Heart right ventricle (tissue), 16 donors: ENCODE measurements at places on chromosomes 11 and 22. TPM values are rescaled to one million over a fixed set of nuclear protein-coding genes. Genes with fewer than 3 reads are reported as not detected.

SCGB1C1 gene
- not detected for polyA plus RNA-seq

HBG2 gene
- 0.12 TPM for polyA plus RNA-seq

TYR gene
- not detected for polyA plus RNA-seq

GRCh38 chr11:68963779-68964178, 17.0 kb downstream of the MRGPRD start:
- no peak for DNase-seq

KRTAP5-1 gene
- not detected for polyA plus RNA-seq

DNA sequence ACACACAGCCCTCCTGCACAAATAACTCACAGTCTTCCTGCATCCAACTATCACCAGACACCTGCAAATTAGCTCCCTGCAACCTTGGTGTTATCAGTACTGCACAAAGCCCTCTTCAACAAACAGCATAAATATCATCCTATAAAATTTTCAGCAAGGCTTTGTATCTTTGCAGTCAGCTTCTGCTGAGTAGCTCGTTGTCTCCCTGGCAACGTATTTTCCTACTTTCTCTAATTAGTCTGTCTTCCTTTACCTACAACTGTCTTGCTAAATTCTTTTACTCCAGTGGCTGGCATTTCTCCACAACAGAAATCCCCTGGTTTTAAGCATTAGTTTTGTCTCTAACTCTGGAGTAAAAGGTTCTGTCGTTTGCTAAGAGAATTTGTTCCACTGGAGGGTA, 3.9 kb downstream of the OR8D4 start:
- no peak for DNase-seq

C11orf42 gene
- polyA plus RNA-seq = not detected

MMP8 gene
- not detected for polyA plus RNA-seq

DNA sequence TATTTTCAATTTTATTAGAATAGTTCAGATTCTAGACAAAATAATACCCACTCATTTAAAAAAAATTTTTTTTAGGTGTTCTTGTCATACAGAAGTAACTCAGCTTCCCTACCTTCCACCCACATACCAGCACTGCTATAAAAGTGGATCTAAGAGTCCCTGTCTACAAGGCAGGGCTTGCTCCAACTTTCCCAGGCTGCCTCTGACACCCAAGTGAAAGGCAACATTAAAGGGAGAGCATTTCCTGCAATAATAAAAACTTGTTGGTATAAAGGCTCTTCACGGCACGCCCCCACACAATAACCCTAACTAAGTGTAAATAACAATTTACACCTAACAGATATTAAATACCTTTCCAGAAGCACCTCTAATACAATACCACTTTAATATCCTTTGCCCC, 127.2 kb downstream of the APOL5 start:
- no peak for DNase-seq

GRCh38 chr11:70026726-70027125, 51.4 kb upstream of the ANO1 start:
- no peak for DNase-seq

SCT gene
- polyA plus RNA-seq = 0.64 TPM

DNA sequence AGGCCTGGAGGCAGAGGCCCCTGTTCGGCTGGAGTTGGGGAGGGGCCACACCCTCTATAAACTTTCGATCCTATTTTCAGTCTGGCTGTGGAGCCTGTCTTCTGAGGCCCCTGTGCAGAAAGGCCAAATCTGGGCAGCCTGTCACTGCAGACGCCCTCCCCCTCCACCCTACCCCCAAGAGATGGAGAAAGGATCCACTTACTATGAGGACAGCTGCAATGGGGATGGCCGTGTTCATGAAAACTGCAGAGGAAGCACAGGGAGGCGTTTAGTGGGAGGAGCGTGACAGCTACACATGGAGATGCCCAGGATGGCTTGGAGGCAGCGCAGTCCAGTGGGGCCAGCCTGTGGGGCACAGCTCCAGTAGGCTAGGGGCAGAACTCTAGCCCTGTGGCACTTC, 43.5 kb upstream of the KCNJ11 start:
- DNase-seq = no peak

- no peak for DNase-seq
These were observed 7.9 kb downstream of the CTR9 start for GRCh38 chr11:10758957-10759356.

GAS2 gene
- 6.9 TPM for polyA plus RNA-seq

DNA sequence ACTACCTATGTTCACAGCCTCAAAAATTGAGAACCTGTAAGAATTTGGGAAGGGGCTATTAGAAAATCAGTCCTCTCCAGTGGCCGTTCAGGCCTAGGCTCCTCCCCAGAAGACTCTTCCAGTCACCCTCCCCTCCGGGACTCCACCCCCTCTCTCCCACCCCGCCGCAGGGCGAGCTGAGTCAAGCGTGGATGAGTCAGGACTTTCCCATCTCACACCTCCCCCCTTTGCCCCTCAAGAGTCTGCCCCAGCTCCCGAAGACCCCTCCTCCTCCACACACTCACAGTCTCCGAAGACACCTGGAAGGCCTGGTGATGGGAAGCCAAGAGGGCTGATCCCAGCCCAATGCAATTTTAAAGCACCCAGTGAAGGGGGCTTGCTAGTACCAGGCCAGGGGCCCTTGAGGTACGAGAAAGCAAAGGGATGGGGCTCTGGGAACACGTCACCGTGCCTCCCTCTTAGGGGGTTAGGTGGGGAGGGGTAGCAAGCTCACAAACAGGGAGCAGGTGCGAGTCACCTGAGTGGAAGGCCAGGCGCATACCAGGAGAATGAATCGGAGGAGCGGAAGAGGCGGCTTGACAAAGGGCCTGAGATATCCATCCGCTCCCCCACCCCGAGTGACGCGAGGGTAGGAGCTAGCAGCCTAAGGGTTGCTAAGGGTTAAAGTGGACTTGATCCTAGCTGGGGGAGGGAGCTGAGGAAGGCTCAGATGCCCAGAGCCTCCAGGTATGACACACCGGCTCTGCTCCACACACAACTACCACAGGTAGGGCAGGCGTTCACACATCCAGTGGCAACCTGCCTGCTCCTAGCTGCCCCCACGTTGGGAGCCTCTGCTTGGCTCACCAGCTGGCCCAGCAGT, 13.6 kb downstream of the BCL9L start:
- DNase-seq = peak; percentile 82

SYT8 gene
- polyA plus RNA-seq = not detected

GLYAT gene
- polyA plus RNA-seq = not detected

MS4A2 gene
- 0.06 TPM for polyA plus RNA-seq

GRCh38 chr11:91730057-91730456, 494.6 kb upstream of the FAT3 start:
- DNase-seq = no peak

- DNase-seq = no peak
These were observed 50.0 kb downstream of the TTC28 start for GRCh38 chr22:28629420-28630176.

PATE4 gene
- polyA plus RNA-seq = not detected

- no peak for DNase-seq
These were observed 5.4 kb upstream of the APOL2 start for GRCh38 chr22:36244522-36245391.

DNA sequence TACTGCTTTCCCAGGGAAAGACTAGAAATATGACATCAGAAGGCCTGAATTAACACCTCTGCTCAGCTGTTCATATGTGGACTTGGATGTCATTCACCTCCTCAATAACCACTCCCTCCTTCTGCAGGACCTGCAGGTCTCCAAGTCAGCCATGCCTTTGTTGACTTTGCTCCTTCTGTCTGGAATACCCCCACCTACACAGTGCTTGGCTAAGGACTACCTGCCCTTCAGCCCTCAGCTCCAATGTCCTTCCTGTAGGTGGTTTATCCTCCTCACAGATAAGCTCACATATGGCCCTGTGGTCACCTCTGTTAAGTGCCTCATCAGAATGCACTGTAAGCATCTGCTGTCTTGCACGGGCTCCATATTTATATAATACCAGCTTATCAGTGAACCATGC, 26.4 kb upstream of the FAT3 start:
- DNase-seq = no peak

- no peak for DNase-seq
These were observed 7.5 kb downstream of the NARS2 start for GRCh38 chr11:78567209-78567608.

DNA sequence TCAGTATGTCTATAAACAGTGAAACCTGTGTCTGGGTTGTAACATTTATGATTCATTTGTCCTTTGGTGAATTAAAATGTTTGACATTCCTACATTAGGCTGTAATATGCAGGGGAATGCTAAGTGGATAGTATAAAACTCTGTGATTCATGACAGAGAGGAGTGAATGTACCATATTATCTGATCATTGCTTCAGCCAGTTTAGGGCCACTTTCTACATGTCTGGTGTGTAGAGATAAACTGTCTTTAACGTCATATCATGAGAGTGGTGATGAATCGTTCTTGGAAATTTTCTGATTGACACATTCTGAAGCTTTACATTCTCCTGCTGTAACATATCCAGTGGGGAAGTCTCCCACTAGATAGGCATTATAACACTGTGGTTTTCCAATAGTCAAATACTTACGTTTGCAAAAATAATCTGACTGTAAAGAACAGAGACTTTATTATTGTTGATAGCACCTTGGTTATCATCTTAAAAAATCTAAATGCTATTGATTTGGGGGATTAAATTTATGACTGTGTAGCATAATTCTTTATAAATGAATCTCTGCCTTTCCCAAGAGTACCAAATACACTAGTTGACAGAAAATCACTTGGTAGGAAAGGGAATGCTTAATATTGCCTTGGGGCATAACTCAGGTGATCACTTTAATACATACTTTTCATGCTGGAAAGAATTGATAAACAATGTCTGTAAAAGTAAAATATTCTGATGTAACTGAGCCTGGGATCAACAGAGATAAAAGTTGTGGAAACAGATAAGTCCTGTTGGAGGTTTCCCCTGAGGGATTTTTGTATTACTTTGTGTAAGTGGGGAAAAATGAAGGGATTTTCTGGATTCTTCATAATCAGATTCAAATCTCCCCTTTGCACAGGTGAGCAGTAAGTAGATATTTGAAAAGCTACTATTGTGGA, 427.9 kb downstream of the JRKL start:
- DNase-seq = no peak

DNA sequence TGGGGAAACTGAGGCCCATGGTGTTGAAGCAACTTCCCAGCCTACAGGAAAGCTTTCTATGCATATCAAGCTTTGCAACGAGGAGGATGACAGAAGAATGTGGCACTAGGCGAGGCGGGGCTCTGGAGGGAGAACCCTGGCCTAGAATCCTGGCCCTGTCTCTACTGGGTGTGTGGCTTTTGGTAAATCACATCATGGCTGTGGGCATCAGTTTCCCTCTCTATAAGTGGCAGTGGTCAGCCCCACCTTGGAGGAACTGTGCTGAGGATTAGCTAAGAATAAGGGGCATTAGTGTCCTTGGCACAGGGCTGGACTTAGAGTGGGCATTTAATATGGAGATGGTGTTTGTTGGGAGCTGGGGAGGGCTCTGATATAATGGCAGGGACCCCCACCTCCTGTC, 122.6 kb upstream of the CRYBB3 start:
- no peak for DNase-seq
